ENCODE measurements at places on chromosomes 5 and 9.

DNA sequence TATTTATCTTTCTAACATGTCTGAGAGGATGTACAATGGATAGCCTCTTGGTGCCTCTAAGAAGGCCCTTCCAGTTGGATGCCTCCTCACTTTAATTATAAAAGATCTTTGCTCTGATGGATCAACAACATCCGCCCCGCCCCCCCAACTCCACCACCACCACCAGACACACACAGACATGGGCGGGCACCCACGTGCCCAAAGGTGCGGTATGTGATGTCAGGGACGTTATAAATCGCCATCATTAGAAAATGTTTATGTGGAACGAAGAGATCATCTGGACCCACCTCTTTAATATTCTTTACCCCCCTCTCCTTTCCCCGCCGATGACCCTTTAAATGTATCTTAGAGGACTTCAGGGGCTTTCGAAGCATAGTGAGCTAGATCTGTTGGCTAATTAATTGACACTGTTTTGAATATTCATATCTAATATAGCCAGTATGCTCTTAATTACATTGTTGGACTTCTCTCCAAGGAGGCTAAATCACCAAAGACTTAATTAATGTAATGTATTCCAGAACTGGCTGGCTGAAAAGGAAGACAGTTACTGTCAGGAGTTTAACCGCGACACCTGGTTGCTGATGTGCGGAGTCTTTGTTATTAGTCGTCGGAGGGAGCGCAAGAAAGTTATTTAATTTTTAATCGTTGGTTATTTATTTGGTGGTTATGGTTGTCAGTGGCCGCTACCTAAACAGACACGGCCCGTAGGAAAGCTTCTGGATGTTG is 6.1 kb upstream of the FOXB2 start:
- no peak for DNase-seq

DNA sequence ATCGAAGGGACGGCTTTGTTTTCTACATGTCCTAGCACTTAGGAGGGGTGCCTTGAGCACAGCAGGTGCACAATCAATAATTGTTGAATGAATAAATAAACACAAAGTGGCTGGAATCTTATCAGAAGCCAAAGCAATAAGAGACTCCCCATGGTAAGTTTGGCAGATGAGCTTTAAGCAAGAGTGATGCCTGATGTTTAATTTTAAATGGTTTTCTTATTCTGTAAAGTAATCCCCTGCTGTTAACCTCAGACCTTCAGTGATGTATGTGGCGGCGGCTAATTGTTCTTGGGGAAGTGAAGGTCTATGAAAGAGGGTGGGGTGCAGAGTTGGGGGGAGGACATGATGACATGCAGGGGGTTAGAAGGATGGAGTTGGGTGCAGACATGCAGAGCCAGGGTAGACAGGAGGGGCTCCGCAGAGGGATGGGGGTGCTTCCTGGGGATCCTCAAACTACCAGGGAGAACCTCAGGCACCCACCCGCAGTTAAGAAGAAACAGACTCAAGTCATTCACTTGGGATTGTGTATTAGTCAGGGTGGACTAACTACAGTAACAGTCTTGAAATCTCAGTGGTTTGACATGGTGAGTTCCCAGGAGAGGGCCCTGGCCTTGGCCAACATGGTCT is 65.7 kb upstream of the SHB start:
- no peak for DNase-seq

DNA sequence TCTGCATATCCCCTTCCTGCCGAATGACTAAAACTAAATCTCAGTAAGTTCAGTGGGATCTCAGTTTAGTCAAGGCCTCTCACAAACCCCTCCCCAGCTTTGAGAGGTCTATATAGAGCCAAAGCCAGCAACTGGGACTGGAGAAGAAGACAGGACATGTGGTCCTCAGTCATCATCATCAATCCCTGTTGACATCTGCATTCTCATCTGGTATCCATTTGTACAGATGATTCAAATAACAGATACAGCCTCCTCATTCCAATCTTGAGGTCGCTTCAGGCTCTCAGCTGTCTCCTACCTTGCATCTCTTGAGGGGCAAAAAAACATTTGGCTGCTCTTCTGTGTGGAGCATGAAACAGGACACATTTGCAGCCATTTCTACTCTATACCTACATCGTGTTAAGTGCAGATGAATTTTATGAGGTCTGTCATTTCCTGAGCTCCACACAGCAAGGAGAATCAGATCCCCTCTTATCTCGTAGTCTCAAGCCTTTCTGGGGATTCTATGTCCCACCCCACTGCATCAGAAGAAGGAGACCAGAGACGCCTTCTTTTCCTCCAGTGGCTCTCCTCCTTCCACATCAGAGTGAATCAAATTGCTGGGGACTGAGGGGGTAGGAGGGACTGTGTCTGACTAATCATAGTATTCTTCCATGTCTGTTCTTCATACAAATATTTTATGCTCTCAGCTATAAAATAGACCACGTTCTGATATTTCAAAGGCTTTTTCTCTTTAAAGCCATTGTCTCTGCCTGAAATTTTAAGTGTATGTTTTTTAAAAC is 4.7 kb upstream of the RECK start:
- DNase-seq = no peak

- no peak for DNase-seq
Observed at GRCh38 chr9:115633104-115633503, 515.1 kb upstream of the TNC start.

DNA sequence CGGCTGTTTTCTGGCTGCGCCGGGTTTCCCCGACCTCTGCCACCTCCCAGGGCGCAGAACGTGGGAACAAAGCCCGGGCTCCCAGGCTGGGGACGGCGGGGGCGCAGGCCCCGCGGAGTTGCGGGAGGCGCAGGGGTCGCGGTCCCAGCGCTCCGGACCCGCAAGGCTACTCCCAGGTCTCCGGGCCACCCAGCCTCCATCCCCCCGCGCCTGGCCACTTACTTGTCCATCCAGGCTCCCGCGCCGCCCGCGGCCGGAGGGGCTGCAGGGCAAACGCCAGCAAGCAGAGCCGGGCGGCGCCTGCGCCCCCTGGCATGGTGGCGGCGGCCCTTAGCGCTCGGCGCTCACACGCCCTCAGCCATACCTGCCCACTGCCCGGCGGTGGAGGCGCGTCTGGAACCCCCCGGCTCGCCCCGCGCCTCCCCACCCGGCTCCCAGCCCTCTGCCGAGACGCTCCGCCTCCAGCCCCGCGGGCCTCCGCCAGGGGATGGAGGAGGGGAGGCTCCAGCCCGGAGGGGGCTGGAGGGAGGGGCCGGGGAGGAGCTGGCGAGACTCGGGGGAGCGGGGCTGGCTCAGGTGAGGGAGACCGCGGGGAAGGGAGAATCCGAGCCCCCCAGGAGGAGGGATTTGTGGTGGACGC is at the start of gene ADAM19:
Gene ADAM19 (minus strand): TSS at position 395 of the 640 bp plus-strand sequence. CDS start 79 bp downstream, at position 316.
- peak; percentile 47 for DNase-seq

- no peak for DNase-seq
Observed at GRCh38 chr9:93479726-93480125, 26.3 kb upstream of the FAM120AOS start.

DNA sequence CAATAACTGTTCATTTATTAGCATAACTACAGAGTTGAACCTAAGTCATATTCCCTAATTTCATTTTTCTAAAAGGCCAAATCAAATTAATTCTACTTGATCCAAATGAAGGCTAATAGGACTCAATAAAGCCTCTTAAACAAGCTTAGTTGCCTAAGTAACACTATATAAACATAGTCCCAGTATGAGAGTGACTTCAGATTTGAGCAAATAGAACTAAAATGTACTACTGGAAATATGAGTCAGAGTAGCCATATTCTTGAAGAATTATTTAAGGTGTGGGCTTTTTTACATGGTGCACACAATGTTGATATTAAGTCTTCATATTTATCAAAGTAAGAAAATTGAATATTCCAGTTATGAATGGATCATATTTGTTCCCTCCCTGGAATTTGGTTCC is 872.3 kb downstream of the MAT2B start:
- DNase-seq = no peak

DNA sequence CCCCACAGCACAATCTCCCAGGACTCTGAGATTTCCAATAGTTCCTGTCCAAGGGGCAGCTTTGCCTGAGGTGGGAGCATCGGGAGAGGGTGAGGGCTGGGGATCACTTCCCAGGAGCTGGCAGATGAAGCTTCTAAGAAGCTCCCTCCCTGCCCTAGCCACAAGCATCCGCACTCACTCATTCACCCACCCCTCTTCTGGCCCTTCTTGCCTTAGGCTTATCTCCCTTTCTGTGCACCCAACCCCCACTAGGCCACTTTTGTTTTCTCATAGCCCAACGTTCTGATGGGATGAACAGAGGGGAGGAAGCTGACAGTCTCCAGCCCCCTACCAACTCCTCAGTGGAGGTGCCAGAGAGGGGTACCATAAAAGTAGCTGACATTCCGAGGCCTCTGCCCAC is 3.7 kb upstream of the PCDH1 start:
- DNase-seq = no peak

DNA sequence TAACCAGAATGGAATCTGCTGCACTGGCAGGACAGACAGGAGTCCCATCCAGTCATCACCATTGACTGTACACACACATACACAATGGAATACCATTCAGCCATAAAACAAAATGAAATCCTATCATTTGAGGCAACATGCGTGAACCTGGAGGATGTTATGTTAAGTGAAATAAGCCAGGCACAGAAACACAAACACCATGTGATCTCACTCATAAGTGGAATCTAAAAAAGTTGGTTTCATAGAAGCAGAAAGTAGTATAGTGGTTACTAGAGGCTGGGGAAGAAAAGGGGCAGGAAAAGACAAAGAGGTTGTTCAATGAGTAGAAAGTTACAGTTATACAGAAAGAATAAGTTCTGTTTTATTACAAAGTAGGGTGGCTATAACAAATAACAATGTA is 884.0 kb upstream of the ACO1 start:
- DNase-seq = no peak

- DNase-seq = no peak
Observed at GRCh38 chr9:130932255-130933079, 6.6 kb downstream of the FIBCD1 start.

- DNase-seq = no peak
Observed at GRCh38 chr9:120668399-120668798, 45.9 kb downstream of the MEGF9 start.

DNA sequence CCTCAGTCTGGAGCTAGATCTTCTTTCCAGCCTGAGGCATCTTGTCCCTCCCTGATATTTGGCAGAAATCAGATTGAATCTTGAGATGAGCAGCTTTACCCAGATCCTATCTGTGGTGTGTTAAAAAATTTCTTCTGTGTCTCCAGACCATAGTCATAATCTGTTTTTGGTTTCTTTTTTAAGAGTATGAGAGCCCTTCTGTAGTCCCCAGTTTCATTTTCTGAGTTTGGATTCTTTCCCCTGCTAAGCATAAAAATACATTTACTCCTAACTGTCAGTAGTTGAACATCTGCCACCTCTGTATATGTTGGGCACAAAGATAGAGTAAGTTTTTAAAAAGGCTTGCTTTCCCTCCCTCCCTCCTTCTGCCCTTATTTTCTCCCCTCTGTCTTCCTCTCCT is 137.7 kb downstream of the CNTLN start:
- no peak for DNase-seq

DNA sequence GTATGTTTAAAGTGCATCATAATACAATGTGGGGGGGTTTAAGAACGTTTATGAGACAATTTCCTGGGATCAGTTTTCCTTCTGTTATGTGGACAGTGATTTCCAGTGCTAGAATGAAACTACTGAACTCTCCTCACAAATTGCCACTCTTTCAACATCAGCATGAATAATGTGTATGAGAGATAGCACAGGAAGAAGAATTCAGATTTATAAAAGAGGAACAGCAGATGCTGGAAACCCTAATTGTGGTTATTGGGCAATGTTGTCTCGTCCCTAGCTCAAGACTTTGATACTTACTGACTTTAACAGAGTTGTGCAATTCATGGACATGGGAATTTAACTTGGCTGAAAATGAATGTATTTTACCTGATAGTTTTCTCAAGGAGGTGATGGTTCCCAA is 410.8 kb upstream of the MEF2C start:
- DNase-seq = no peak

DNA sequence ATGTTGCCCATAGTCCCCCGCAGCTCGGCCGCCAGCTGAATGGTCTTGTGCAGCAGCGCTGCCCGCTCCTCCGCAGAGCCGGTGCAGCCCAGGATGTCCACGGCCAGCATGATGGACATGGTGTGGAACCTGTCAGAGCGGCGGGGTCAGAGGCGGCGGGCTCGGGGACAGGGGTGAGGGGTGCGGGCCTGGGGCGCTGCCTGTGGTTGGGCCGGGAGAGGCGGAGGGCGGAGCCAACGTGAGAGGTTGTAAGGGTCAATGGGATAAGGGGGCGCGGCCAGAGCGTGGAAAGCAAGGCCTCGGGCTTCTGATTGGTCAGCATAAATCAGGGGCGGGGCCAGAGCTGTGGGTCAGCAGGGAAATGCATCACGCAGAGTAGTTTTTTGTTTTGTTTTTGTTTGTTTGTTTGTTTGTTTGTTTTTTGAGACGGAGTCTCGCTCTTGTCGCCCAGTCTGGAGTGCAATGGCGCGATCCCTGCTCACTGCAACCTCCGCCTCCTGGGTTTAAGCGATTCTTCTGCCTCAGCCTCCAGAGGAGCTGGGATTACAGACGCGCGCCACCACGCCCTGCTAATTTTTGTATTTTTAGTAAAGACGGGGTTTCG is 6.8 kb upstream of the TOR2A start:
- DNase-seq = no peak

DNA sequence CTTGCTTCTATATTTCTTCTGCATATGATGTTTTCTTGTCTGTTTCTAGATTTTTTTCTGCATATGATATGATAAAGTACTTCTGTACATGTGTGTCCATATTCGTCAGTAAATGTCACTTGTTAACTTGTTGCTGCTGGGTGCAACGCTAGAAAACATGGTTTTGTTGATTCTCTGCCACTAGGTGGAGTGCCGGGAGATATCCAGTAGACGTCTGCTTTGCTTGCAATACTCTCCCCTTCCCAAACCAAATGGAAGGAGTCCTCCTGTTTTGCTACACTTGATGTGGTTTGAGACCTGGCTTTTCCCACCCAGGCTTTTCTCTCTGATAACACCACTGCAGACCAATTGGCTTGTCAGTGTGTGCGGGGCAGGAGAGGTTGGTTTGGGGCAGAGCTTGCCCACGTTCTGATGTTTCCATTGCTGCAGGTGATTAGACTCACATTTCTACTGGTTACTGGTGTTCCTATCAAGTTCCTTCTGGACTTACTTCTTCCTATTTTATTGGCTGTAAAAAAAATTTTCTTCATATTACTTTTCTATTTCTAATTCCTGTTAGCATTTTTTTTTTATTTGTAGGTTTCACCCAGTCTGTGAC is 900.0 kb upstream of the CDH10 start:
- no peak for DNase-seq

GRCh38 chr9:89077519-89077918 is 86.3 kb downstream of the S1PR3 start:
- no peak for DNase-seq

DNA sequence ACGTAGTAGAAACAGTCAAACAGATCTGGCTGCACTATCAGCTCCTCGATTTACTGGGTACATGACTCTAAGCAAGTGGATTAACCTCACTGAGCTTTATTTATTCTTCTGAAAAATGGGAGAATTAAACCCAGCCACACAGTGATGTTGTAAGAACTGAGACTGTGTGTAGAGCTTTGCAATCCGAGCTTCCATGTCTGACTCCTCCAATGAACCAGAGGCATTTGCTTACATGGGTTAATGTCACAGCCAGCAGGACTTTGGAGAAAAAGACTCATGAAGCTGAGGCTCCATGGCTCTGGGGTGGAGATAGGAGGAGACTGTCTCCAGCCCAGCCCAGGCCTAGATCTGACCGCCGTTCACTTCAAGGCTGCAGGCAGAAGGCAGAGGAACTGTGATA is 201.3 kb downstream of the CDK5RAP2 start:
- no peak for DNase-seq

- DNase-seq = no peak
Observed at GRCh38 chr9:75707191-75707590, 183.3 kb upstream of the PCSK5 start.

Measured in stimulated activated CD4-positive, alpha-beta T cell treated with anti-CD3 and anti-CD28 coated beads, Interleukin-2, amount 100 ng/mL, for 24 hours (primary cell).